ENCODE measurements at places on chromosomes 4 and X. TPM values are rescaled to one million over a fixed set of nuclear protein-coding genes. Genes with fewer than 3 reads are reported as not detected.

- no peaks in the 10 kb centered on the region for H3K27me3 ChIP-seq
- no peak overlapping the region for H3K27ac ChIP-seq
- DNase-seq, result no peak
- peaks cover 19% of the 10 kb centered on the region for H3K4me1 ChIP-seq
- H3K36me3 ChIP-seq, result peaks cover 10% of the 10 kb centered on the region
- no peak overlapping the region for H3K4me3 ChIP-seq
Measured at GRCh38 chr4:184529283-184529682, 54.9 kb upstream of the IRF2 start.

DNA sequence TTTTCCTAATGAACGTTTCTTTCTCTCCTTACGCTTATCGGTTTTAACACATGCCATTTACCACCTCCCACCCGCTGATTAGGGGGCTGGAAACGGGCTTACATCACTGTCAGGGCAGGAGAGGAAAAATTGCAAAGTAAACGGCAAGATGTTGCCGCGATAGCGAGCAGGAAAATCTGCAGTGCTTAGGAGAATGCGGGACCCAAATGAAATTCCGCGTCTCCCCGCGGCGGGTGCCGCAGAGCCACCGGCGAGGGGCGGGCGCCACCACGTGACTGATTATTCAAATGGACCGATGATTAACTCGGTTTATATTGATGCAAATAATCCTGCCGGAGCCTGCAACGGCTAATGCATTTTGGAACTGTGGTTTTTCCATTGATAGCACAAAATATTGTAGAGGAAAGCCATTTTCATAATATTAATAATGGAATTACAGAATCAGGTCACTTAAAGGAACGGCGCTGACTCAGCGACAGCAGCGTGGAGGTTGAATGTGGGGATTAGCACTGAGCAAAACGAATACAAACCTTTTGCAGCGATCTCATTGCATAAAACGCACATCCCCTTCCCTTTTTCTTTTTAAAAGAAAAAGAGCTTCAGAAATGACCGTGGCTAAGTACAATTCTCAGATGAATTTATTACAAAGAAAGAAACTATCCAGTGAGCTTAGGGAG lies 224.2 kb downstream of the STIM2 start:
- peaks cover 6% of the 10 kb centered on the region for H3K4me1 ChIP-seq
- H3K27ac ChIP-seq, result no peak overlapping the region
- H3K4me3 ChIP-seq, result no peak overlapping the region
- DNase-seq, result peak; percentile 22
- peaks cover 32% of the 10 kb centered on the region for H3K27me3 ChIP-seq
- H3K36me3 ChIP-seq, result no peaks in the 10 kb centered on the region

- DNase-seq, result no peak
- no peaks in the 10 kb centered on the region for H3K36me3 ChIP-seq
- no peaks in the 10 kb centered on the region for H3K4me1 ChIP-seq
- H3K27me3 ChIP-seq, result peaks cover 2% of the 10 kb centered on the region
- no peak overlapping the region for H3K27ac ChIP-seq
Measured at GRCh38 chr4:6513678-6514077, 41.3 kb upstream of the PPP2R2C start.

GRCh38 chr4:56773346-56773745 lies 48.2 kb downstream of the SPINK2 start:
- H3K4me3 ChIP-seq, result no peak overlapping the region
- no peaks in the 10 kb centered on the region for H3K36me3 ChIP-seq
- H3K27me3 ChIP-seq, result no peaks in the 10 kb centered on the region
- no peak for DNase-seq
- peaks cover 7% of the 10 kb centered on the region for H3K4me1 ChIP-seq
- H3K27ac ChIP-seq, result no peak overlapping the region

DNA sequence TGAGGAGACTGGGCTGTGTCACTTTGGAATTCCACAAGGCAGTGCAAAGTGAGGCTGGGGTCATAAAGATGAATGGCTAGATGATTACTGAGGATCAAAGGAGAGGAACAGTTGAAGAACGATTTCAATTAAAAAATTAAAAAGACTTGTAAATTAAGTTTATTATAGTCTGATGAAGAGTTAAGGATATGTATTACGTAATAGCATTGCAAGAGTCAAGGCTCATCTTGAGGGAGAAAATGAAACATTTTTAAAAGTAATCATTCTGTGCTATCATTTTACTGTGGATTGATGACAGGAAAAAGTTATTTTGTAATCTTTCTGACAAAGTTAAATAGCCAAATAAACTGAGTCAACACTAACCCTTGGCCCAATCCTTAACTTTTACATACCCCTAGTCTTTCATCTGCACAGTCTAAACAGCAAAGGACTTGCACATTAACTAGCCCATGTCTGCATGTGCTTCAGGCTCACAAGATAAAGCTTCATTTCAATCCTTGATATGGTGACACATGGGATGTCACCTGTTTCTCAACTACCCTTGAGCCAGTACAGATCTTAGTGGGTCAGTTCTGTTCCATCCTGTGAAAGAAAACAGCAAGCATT lies 465.5 kb upstream of the CTSO start:
- H3K4me3 ChIP-seq, result no peak overlapping the region
- no peak for DNase-seq
- no peaks in the 10 kb centered on the region for H3K4me1 ChIP-seq
- H3K36me3 ChIP-seq, result no peaks in the 10 kb centered on the region

DNA sequence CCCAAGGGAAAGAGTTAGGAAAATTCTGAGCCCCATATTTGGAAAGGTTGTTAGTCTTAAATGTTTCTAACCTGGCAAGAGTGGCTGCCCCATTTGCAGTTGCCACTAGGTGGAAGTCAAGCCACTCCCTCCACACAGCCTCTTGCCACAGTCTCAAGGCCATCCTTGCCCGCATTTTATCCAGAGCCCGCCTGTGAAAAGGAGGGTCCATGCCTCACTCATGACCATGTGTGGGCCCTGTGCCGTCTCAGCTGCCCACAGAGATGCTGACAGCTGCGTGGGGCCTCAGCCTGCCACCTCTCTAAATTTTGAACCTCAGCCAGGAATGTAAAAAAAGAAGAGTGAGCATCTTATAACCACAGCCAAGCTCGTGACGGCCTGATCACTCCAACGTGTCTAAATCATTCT lies 201.5 kb upstream of the FAM241A start:
- H3K4me1 ChIP-seq, result no peaks in the 10 kb centered on the region
- H3K27ac ChIP-seq, result no peak overlapping the region
- H3K36me3 ChIP-seq, result no peaks in the 10 kb centered on the region
- peaks cover 2% of the 10 kb centered on the region for H3K27me3 ChIP-seq
- H3K4me3 ChIP-seq, result no peak overlapping the region

GRCh38 chrX:44247468-44247867 lies 96.0 kb downstream of the EFHC2 start:
- no peak overlapping the region for H3K4me3 ChIP-seq
- H3K27ac ChIP-seq, result no peak overlapping the region

- H3K27ac ChIP-seq, result no peak overlapping the region
- H3K27me3 ChIP-seq, result no peaks in the 10 kb centered on the region
- no peak for DNase-seq
- no peak overlapping the region for H3K4me3 ChIP-seq
Measured at GRCh38 chrX:68345025-68345424, 88.3 kb downstream of the OPHN1 start.

GRCh38 chr4:149986917-149987316 lies 91.3 kb upstream of the DCLK2 start:
- peaks cover 27% of the 10 kb centered on the region for H3K4me1 ChIP-seq
- no peak for DNase-seq
- H3K36me3 ChIP-seq, result no peaks in the 10 kb centered on the region

- no peaks in the 10 kb centered on the region for H3K27me3 ChIP-seq
- H3K4me3 ChIP-seq, result no peak overlapping the region
- no peak for DNase-seq
- no peak overlapping the region for H3K27ac ChIP-seq
Measured at GRCh38 chr4:27624749-27625148, 764.1 kb downstream of the STIM2 start.

- no peaks in the 10 kb centered on the region for H3K27me3 ChIP-seq
- peak; percentile 73 for DNase-seq
- H3K4me1 ChIP-seq, result peaks cover 29% of the 10 kb centered on the region
- peak overlapping the region; percentile 1 for H3K4me3 ChIP-seq
Measured at GRCh38 chr4:113540859-113541258, 220.7 kb downstream of the CAMK2D start.

GRCh38 chr4:97662133-97662532 lies 481.1 kb downstream of the STPG2 start:
- H3K36me3 ChIP-seq, result no peaks in the 10 kb centered on the region
- H3K4me1 ChIP-seq, result no peaks in the 10 kb centered on the region
- no peak overlapping the region for H3K4me3 ChIP-seq
- H3K27me3 ChIP-seq, result no peaks in the 10 kb centered on the region
- no peak overlapping the region for H3K27ac ChIP-seq

- H3K27ac ChIP-seq, result no peak overlapping the region
- no peaks in the 10 kb centered on the region for H3K36me3 ChIP-seq
- H3K27me3 ChIP-seq, result no peaks in the 10 kb centered on the region
- H3K4me3 ChIP-seq, result no peak overlapping the region
Measured at GRCh38 chr4:158295053-158295452, 84.8 kb downstream of the TMEM144 start.

- H3K27me3 ChIP-seq, result no peaks in the 10 kb centered on the region
- no peaks in the 10 kb centered on the region for H3K36me3 ChIP-seq
- no peaks in the 10 kb centered on the region for H3K4me1 ChIP-seq
- no peak for DNase-seq
- H3K4me3 ChIP-seq, result no peak overlapping the region
Measured at GRCh38 chr4:65391814-65392213, 278.5 kb downstream of the EPHA5 start.

DNA sequence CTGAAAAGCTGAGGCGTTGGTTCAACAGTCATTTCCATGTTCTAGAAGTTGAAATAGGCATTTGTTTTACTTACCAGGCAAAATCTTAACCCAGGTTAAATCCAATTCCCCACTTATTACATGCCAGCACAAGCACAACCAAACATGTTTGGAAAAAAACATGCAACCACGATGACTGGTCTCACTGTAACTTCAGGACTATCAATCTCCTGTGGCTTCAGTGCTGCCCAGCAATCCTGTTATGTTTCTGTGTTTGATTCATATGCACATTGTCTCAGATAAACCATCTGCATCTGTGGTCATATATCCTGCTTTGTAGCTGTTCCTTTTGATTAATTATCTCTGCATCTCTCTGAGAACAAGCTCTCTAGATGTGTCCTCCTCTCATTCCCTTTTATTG lies 28.3 kb downstream of the PRDM8 start:
- no peak overlapping the region for H3K27ac ChIP-seq
- H3K27me3 ChIP-seq, result peaks cover 12% of the 10 kb centered on the region
- no peaks in the 10 kb centered on the region for H3K36me3 ChIP-seq
- no peak for DNase-seq
- no peaks in the 10 kb centered on the region for H3K4me1 ChIP-seq

- H3K27me3 ChIP-seq, result no peaks in the 10 kb centered on the region
- peaks cover 23% of the 10 kb centered on the region for H3K36me3 ChIP-seq
- H3K4me3 ChIP-seq, result no peak overlapping the region
- H3K27ac ChIP-seq, result no peak overlapping the region
Measured at GRCh38 chr4:79964400-79965211, 108.4 kb downstream of the ANTXR2 start.

DNA sequence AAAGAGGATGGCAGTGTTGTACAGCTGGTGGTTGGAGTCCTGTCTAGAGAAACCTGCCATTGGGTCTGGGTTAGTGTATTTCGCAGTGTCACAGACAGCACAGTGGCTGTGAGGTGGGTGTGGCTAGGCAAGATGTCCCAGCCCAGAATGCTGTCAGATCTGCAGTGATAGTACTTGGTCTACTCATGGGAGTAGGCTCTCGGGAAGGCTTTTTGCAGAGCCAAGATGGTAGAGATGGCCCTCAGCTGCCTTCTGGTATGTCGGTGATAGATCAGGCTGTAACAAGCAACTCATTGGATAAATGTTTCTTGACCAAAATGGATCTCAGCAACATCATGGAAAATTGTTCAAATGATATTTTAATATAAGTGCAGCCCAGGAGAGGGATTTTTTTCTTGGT lies 84.3 kb upstream of the WDR1 start:
- no peaks in the 10 kb centered on the region for H3K4me1 ChIP-seq
- no peak overlapping the region for H3K27ac ChIP-seq
- H3K4me3 ChIP-seq, result no peak overlapping the region
- H3K27me3 ChIP-seq, result peaks cover 1% of the 10 kb centered on the region
- DNase-seq, result no peak
- no peaks in the 10 kb centered on the region for H3K36me3 ChIP-seq

- H3K27me3 ChIP-seq, result peaks cover 29% of the 10 kb centered on the region
- no peaks in the 10 kb centered on the region for H3K36me3 ChIP-seq
- H3K4me3 ChIP-seq, result no peak overlapping the region
- no peak for DNase-seq
- H3K4me1 ChIP-seq, result no peaks in the 10 kb centered on the region
- no peak overlapping the region for H3K27ac ChIP-seq
Measured at GRCh38 chr4:89995814-89996213, 101.2 kb downstream of the MMRN1 start.

DNA sequence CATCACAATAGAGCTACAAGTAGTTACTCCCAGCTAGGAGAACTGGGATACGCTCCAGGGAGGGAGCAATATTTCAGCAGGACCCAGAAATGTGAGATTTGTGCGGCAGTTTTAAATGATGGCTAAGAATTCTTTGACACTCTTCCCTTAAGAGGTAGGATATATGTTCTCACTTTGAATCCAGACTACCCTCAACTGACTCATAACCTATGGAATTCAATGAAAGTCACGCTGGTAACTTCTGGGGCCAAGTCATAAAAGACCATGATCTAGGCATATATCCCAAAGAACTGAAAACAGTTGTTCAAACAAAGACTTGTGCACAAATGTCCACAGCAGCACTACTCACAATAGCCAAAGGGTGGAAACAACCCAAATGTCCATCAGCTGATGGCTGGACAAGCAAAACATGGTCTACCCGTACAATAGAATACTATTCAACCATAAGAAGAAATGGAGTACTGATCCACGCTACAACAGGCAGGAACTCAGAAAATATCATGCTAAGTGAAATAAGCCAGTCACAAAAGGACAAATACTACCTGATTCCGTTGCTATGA lies 10.5 kb downstream of the CD99L2 start:
- no peaks in the 10 kb centered on the region for H3K27me3 ChIP-seq
- H3K4me1 ChIP-seq, result peaks cover 2% of the 10 kb centered on the region
- H3K4me3 ChIP-seq, result no peak overlapping the region
- DNase-seq, result no peak
- H3K36me3 ChIP-seq, result no peaks in the 10 kb centered on the region

DNA sequence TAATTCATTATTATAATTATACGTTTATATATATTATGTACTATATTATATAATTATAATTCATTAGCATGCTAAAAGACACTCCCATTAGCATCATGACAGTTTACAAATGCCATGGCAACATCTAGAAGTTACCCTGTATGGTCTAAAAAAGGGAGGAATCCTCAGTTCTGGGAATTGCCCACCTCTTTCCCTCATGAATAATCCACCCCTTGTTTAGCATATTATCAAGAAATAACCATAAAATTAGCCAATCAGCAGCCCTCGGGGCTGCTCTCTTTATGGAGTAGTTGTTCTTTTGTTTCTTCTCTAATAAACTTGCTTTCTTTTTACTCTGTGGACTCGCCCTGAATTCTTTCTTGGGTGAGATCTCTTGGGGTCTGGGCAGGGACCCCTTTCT lies 42.8 kb upstream of the SLC10A7 start:
- no peaks in the 10 kb centered on the region for H3K4me1 ChIP-seq
- no peak overlapping the region for H3K27ac ChIP-seq

ADAMTS3 gene
- total RNA-seq, result not detected

FAT1 gene
- not detected for total RNA-seq

HHIP gene
- not detected for total RNA-seq

All from activated CD4-positive, alpha-beta memory T cell treated with anti-CD3 and anti-CD28 coated beads for 36 hours (primary cell).